ENCODE measurements at places on chromosomes 2 and 18.

GRCh38 chr2:176188774-176189680 lies 559 bp downstream of the HOXD1 start:
- no peak for DNase-seq

- DNase-seq = no peak
These were observed 6.8 kb downstream of the PHLPP1 start for GRCh38 chr18:62721839-62722795.

DNA sequence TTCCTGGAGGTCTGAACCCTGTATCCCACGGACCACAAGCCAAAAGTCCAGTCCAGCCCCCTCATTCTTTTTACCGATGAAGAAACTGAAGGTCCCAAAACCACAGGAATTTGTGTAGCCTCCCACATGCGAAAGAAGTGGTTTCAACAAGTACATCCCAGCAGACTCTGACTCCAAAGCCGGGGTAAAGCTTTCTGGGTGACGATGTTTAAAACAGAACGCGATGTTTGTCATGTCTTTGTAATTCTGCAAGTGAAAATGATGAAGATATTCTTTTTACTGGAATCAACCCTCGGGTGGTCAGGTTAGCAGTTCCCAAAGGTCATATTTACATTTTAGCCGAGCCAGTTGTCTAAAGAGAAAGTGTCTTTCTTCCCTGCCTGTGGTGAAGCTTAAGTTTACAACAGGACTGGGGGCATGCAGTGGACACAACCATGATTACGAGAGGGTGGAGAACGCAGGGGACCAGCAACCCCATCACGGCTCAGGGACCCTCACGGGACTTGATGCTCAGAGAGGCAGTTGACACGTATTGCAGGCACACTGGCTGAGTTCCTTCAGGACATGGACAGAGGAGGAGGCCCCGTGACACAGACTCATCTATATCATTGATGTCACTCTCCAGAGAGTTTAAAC lies 17.8 kb upstream of the TMEM131 start:
- DNase-seq = no peak

DNA sequence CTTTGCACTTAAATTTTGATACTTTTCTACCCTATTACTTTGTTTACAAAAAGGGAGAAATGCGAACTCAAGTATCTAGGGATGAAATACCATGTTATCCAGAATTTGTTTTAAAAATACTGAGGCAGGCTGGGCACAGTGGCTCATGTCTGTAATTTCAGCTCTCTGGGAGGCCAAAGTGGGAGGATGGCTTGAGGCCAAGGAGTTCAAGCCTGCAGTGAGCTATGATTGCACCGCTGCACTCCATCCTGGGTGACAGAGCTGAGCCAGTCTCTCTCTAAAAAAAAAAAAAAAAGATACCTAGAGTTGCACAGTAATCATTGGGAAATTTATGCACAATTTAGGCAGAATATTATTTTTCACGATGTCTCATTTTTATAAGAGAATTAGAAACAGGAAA lies 12.4 kb upstream of the VAPA start:
- DNase-seq = no peak

DNA sequence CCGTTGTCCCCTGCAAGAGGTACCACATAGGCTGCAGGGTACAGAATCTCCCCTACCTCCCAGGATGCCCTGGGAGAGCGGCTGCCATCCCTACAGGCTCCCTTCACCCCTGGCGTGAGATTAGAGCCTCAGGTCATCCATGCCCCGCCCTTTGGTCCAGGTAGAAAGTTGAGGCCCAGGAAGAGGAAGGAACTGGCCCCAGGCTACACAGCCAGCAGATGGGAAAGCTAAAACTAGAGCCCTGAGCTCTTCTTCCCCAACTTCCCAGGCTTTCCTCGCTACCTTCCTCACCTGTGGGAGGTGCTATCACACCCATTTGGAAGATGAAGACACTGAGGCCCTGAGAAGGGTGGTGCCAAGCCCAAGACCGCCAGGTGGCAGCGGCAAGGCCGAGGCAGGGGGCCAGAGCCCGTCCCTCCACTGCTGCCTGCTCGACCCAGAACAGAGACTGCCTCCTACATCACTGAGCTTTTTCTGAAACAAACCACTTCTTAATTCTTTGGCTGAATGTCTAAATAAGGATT lies 25.8 kb downstream of the CIB4 start:
- DNase-seq = no peak

- peak; percentile 44 for DNase-seq
These were observed 99.0 kb downstream of the ZFP36L2 start for GRCh38 chr2:43127208-43127940.

DNA sequence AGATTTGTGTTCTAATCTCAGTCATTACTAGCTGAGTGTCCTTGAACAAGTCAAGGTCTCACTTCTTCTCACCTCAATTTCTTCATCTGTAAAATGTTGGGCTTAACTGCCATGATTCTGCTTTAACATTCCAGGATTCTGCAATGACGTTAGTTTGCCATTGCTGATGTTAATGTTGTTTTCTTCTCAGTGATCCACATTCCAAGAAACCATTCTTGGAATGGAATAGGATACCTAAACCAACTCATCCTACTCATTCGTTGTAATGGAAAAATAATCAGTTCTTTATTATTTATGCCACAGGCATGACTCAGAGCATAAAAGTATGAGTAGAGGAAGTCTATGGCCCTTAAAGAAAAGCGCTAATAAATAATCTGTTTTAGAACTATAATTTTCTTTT lies 140.2 kb upstream of the ETAA1 start:
- no peak for DNase-seq

DNA sequence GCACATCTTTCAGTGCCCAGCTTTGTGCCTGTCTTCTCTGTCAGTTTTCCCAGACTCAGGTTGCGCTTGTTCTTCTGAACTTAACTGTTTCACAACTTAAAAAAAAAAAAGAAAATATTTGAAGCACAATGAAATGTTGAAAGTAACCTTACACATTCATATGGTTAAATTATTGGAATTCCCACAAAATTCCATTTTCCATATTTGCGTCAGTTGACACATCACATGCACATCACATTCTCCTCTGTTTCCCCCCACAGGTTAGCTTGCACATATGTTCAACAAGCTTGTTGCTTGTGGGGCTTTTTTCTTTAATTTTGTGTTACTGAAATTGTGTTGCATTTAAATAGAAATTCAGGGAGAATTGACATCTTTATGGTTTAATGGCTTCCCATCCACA lies 8.3 kb downstream of the MYO1B start:
- DNase-seq = no peak

DNA sequence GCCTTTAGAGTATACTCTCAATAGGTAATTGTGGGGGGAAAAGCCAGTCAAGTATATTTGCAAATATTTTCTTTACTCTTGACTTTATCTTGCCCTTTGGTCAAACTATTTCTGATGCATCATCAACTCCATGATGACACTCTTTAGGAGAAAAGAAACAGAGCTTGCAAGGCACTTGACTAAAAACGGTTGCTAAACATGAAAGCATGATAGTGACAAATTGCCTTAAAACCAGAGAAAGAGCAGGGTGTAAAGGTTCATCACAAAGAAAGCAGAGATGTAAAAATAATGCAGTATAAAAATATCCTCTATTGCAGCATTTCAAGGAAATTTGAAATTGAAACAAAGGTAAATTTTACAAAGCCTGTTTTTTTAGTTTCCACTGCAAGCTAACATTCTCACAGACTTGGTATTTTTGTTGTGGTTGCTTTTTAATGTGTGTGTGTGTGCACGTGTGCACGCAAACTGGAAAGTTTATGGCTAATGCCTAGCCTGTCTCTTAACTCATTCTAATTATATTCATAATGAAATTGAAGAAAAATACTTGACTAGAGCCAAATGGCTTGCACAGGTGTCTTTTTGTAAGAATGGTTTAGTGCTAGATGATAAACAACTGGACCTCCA lies 503.6 kb downstream of the ARHGAP15 start:
- no peak for DNase-seq

DNA sequence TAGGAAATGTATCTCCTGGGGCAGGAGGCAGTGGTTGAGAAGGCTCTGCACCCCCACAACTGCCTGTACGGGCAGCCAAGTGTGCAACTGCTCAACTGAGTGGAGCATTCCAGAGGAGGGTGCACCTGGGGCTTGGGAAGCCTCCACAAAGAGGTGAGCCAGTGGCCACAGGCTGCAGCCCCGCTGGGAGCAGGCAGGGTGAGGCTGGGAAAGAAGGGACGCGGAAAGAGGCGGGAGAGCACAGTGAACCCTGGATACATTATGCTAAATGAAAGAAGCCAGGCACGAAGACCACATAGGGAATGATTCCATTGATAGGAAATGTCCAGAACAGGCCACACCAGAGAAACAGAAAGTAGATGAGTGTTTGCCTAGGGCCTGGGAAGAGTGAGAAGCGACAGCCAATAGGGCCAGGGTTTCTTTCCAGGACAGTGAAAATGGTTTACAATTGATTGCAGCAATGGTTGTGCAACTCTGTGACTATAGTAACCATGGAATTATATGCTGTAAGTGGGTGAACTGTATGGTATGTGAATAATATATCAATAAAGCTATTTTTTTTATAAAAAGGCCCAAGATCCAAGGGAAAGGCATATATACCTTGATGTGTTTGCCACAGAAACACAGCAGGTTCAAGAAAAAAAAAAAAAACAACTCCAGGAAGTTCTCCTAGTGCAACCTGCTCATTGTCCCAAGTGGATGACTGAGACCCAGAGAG lies 82.4 kb downstream of the DDX1 start:
- no peak for DNase-seq

- DNase-seq = no peak
These were observed 18.4 kb upstream of the RPL37A start for GRCh38 chr2:216480221-216480620.

GRCh38 chr18:10739152-10739551 lies 213.3 kb downstream of the NAPG start:
- no peak for DNase-seq

GRCh38 chr2:210562091-210562490 lies 5.7 kb downstream of the CPS1 start:
- DNase-seq = no peak

GRCh38 chr18:9091066-9091476 lies 11.4 kb upstream of the NDUFV2 start:
- DNase-seq = no peak

GRCh38 chr2:240131296-240131695 lies 4.8 kb downstream of the COPS9 start:
- no peak for DNase-seq

GRCh38 chr2:152729844-152730243 lies 11.4 kb downstream of the ARL6IP6 start:
- DNase-seq = no peak

- DNase-seq = no peak
These were observed 188.8 kb downstream of the TSN start for GRCh38 chr2:121944072-121944831.

DNA sequence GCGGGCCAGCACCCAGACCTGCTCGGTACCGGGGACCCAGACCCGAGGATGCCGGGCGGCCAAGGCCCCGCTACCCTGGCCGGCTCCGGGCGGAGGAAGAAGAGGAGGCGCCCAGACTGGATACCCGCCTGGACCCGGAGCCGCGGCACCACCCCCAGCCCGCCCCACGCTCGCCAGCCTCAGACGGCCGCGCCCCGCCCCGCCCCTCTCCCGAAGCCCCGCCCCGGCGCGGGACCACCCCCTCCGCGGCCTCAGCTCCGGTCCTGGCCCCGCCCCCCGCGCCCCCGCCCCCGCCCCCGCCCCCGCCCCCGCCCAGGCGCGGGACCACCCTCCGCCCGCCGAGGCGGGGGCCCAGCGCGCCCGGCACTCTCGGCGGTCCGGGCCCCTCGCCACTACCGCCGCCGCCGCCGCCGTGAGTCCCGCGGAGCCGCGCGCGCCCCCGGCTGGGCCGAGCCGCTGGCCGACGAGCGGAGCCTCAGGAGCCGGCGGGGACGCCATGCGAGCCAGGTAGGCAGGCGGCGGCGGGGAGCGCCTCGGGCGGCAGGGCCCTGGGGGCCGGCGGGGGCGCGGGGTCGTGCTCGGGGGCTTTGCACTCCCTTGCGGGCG lies at the start of gene SH3BP4:
SH3BP4 (plus strand) TSS at position 354 of the 606 bp plus-strand sequence. CDS start 82,986 bp downstream, outside the sequence.
- peak; percentile 72 for DNase-seq

DNA sequence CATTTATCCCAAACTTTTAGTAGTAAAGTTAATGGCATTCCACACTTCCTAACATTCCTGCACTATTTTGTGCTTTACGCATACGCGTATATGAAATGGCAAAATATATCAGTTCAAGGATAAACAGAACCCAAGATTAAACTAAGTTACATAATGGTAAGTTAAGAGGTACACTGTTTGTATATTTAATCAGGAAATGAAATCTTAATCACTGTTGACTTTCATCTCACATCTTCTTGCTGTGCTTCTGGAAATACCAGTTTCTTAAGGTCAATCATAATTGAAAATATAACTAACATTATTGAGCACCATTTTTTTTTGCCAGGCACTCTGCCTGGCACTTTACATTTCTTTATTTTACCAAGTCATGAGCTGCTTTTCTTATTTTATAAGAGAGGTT lies 565.2 kb downstream of the LRP1B start:
- DNase-seq = no peak

DNA sequence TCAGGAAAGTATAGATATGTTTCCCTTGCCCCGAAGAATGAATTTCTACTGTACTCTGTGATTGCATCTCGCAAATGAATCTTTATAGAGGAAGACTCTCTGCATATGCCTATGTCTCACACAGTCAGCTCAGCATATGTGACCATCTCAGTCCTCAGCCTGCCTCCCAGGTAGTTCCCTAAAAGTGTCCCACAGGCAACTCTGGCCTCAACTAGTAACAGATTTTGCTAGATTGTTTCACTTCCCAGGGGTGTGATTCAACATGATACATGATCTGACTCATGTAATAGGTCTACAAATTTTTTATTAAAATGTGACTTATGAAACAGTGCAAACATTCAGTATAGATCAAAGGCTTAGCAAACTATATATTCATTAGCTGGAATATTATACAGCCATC lies 296.6 kb upstream of the CRIM1 start:
- no peak for DNase-seq

DNA sequence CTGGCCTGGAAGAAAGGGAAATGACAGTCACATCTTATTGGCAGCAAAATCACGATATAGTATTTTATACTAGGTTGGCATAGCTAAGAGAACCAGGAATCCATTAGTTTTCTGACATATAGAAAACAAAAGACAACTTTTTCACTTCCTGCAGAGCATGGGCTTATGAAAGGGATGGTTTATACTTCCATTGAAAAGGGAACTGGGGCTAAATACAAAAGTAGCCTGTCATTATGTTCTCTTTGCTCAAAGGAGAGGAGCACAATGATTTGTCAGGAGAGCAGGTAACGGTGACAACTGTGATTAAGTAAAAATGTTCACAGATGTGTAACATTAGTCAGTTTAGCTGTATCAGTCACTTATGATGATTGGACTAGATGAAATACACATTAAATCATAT lies 46.4 kb downstream of the SLC25A12 start:
- no peak for DNase-seq

DNA sequence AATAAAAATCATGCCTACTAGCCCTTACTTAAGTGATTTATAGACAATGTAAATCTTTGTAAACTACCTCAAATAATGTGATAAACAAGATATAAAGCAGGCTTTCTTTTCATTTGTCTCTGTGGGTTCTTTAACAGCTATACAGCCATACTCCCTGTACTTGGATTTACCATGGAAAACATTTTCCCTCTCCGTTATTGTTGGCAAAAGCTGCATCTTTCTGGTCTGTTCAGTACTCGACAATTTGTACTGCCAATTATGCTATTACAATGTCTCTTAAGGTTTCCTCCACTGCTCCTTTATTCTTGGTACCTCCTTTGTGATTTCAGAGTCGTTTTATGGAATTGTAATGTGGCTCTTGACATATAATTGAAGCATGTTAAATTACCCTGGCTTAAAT lies 426.3 kb upstream of the PKDCC start:
- no peak for DNase-seq

- DNase-seq = no peak
These were observed 193.2 kb downstream of the TPGS2 start for GRCh38 chr18:36635414-36636096.
